Motor neuron (in vitro differentiated cells): ENCODE measurements at places on chromosomes 6 and 20.

- no peak for ATAC-seq
Measured at GRCh38 chr6:128464790-128465189, 55.6 kb downstream of the PTPRK start.

- ATAC-seq, result no peak
Measured at GRCh38 chr6:150584065-150584464, 15.6 kb upstream of the PLEKHG1 start.

- ATAC-seq, result no peak
Measured at GRCh38 chr6:130105996-130106704, 87.8 kb downstream of the L3MBTL3 start.

DNA sequence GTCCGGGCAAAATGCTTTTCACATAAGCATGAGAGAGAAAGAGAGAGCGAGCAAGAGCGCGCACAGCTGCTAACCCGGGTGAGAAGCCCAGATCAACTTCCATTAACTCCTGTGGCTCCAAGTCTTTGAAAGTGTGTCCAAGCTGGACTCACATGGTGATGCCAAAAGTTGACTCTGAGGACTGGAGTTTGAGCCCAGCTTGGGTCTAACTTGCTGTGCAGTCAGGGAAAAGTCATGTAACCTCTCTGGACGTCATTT is 357.2 kb upstream of the SULF2 start:
- ATAC-seq, result no peak

DNA sequence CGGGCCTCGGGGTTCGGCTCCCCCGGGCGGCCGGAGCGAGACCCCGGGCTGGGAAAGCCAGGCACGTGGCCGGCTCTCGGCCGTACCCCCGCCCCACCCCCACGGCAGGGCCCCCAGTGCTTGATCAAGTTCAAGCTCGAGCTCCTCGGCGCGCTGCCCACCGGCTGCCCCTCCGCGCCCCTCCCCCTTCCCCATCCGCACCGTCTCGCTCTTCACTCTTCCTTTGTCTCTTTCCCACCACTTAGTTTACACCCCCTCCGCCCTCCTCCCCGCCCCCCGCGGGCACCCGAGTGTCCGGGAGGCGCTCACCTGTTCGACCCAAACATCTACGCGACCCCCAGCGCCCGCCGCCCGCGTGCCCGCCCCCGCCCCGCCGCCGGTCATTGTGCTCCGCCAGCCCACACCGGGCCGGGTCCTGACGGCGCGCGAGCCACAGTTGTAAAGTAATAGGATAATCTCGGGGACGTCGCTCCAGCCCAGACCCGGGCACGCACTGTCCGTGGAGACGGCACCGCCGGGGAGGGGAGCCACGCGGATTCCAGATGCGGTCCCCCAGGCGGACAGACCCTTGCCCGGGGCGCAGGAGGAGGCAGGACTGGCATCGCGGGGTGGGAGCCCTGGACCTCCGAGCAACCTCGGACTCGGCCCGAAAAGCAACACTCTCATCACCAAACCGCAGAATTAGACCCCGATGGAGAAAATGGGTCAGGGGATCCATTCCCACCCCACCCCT is 100.7 kb downstream of the NOL4L start:
- ATAC-seq, result peak; percentile 33

DNA sequence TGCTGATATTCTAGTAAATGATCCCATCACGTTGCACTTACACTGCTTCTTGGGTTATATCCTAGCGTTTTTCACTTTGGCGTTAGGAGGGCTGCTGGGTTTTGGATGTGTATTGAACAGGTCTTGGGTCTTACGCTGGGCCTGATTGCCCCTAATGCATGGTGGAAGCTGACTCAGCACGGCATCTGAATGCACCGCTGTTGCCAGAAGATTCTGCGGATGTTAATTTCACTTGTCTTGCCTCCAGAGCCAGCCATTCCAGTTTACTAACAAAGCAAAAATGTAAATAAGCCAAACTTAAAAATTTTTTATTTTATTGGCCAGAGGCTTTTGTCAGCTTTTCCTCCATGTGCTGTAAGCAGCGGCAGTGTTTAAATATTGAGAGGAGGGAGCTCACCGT is 233.5 kb downstream of the TMEM242 start:
- no peak for ATAC-seq

DNA sequence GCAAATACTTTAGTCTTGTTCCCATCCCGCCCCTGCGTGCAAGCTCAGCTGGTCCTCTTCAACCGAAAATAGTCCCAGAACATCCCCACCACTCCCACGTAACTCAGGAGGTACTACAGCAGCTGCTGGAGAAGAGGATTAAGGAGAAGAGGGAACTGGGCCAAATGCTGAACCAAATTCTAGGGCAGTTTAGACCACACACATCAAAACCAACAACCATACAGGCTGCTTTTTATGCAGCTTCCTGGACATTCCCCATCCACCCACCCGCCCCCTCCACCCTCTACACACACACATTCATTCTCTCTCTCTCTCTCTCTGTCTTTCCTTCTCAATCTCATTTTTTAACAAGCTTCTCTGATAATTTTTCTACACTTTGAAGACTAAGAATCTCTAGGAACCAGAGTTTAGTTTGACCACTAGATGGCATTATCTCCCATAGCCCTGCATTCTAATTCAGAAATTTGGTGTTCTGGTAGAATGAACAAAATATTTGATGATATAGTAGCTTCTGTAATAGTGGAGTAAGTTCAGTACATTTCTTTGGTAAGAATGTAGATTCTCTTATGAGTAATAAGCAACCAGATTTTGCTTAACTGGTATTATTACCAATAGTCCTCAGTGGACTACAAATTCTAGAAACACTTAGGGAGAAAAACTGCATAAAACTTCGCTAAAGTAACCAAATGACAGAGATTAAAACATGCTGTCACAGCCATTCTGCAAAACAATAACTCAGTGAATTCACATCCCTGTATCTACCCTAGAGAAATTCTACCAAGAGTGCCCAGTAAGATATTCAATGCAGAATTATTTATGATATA is 52.1 kb upstream of the BEND6 start:
- peak; percentile 65 for ATAC-seq

GRCh38 chr6:128570680-128571063 is 50.3 kb upstream of the PTPRK start:
- ATAC-seq, result no peak

- ATAC-seq, result no peak
Measured at GRCh38 chr6:135606392-135606791, 108.9 kb upstream of the AHI1 start.

DNA sequence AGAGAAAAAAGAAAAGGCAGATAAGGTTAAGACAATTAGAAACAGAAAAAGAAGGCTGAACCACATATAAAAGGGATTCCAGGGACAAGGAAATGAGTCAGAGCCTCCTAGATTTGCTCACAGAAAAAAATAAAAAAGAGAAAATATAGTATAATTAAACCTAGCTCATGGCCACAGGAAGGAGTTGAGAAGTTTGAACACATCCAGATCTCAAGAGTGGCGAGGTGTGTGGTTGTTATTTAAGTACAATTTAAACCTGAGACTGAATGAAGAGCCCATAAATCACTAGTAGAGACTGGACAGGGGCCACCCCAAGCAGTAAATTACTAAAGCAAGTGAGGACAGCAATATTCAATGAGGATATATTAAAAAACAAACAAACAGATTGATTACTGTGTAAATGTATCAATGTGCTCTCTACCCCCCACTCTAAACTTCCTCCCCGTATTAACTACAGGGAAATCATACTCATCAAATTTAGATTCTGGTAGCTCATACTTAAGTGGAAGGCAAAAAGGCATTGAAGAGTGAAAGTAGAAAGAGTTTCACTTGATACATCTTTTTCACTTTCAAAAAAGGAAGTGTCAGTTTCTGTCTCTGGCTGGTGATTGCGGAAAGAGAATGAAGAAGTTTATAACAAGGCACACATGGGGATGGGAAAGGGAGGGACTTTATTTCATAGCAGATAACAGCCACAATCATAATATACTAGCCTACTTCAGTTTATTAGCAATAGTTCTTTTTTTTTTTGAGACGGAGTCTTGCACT is 49.3 kb upstream of the SCAF8 start:
- no peak for ATAC-seq

DNA sequence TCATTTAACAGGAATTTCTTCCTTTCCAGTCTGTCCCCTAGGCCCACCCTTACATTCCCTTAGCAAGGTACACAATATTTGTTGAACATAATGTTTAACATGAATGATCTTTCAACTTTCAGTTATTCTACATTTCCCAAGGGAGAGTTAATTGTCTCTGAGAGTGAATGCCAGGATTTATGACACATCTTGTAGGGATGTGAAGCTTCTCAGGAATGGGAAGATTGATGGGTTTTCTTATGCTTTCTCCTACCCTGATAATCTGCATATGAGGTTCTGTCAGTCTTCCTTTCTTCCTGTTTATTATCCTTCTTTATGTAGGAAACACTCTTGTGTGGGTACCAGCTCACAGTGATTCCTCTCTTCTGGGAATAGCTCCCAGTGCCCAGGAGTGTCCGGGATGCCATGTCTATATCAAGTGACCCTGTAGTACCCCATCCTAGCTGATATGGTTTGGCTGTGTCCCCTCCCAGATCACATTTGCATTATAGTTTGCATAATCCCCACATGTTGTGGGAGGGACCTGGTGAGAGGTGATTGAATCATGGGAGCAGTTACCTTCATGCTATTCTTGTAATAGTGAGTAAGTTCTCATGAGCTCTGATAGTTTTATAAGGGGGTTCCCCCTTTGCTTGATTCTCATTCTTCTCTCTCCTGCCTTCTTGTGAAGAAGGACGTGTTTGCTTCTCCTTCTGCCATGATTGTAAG is 7.1 kb upstream of the FYN start:
- ATAC-seq, result peak; percentile 71

DNA sequence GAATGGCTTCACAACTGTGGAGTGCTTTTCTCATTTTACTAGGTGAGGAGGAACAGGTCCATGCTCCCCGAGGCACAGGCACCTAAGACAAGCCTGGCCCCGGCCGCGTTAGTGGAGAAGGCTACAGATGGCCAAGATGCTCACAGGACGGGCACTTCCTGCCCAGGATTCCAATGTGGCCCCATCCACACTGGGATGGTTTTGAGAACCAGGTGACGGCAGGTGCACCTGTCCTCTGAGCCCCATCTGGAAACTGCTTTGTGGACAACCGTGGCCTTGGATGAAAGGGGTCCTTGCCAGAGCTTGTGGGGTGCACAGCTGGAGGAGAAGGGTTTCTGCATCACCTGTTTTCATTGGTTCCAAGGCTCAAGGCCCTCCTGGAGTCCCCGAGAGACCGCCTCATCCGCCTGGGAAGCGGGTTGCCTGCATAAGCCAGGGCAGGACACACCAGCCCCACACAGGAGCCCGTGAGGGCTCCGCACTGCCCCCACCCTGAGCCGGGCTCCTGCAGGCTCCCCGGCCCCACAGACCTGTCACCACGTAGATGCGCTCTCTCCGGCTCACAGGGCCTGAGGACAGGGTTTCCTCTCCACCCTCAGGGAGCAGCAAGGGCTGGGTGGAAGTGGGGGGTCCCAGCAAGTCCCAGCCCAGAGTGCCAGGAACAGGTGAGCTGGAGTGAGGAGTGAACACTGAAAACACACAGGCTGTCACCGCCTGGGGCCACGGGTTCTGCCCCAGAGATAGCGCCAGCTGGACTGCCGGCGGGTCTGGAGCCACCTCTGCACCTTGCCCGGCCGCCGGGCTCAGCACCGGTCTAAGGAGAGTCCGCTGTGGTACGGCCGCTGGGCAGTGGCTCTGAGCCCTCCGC is 18.3 kb downstream of the NTSR1 start:
- ATAC-seq, result no peak
